ENCODE measurements at places on chromosomes 16 and 17.
A peak's percentile ranks its signal among the peaks of the same experiment; 100 is the strongest.

DNA sequence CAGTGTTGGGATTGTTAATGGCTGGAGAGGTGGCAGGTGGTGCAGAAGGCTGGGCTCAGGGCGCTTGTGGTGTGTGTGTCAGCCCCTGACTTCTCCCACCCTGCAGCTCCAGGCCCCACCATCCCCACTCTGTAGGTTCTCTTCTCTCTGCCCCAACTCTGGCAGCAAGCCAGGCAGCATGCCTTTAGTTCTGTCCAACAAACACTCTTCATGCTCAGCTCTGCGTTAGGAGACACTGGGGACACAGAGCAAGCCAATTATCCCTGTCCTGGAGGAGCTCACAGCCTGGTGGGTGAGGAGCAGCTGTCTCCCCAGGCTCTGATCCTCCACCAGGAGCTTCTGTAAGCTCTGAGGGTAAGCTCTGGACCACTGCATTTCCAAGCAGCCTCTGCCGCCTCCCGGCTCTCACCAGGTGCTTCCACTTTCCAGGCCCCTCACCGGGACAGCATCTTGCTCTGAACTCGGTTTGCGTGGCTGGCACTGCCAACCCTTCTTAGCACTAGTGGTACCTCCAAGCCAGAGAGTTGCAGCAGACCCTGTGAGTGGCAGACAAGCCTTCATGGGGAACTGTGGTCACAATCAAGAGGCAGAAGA lies 34.3 kb upstream of the WSCD1 start:
- no peak for DNase-seq

GRCh38 chr16:68659412-68660358 lies 14.6 kb downstream of the CDH3 start:
- peak; percentile 31 for DNase-seq

DNA sequence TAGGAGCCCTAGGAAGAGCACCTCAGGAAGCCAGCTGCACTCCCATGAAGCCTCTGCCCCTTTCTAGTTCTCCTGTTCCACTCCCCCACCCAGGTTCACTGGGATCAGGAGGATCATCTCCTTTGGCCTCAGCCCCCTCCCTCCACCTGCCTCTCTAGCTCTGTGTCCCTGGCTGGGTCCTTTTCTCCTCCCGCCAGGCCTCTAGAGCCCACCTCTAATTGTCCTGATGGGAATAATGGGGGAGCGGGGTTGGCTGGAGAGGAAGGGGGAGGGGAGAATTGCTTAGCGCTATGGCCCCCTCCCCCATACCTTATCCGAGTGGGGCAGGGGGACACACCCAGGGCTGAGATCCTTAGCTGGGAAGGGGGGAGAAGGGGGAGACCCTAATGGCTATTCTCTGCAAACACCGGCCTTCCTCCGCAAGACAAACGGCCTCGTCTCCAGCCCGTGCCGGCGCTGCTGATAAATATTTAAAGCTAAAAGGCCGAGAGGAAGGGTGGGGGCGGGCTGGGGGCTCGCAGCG lies 997 bp downstream of the HOXB7 start:
- no peak for DNase-seq

- DNase-seq = peak; percentile 71
These were observed 29.0 kb upstream of the HEATR6 start for GRCh38 chr17:60107526-60108257.

DNA sequence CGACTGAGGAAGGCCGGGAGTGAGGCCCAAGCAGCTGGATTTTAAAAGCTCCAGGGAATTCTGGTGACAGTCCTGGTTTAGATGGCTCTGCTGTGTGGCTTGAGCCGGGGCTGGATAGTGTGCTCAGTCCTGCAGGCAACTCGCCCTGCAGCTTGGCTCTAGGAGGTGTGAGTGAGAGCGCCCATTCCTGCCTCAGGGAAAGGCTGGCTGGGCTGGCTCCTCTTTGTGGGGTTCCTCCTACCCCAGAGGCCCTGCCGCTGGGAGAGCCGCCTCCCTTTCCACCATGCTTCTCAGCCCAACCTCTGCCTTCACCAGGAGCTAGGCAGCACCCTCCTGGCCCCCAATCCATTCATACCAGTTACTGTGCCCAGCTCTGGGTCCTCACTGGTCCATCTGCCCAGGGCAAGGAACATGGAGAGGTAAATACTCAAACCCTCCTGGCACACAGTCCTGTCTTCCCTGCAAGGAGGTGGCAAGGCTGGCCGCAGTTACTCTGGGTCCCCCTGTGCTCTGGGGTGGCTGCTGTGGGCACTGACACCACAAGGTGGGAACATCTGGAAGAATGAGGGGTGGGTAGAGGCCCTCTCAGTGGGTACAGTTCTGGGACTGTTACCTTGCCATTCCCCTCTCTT lies 47.1 kb downstream of the VAC14 start:
- DNase-seq = no peak

DNA sequence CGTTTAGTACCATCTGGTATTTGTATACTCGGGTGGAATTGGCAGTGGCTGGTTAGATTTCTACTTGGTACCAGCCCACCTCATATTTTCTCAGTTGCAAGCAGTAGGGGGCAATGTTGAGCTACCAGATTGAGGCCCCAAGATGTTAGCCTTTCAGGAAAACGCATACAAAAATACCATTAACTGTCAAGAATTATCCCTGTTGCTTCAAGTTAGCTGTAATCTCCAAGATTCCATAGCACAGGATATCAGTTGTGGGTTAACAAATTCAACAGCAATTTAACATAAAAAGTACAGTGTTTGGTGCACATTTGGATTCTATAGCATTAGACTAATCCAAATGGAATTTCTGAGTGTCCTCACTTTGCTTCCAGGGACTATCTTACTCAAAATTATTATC lies 188.2 kb downstream of the FTO start:
- peak; percentile 70 for DNase-seq

- no peak for DNase-seq
These were observed 314.5 kb upstream of the KCNJ16 start for GRCh38 chr17:69760562-69760961.

DNA sequence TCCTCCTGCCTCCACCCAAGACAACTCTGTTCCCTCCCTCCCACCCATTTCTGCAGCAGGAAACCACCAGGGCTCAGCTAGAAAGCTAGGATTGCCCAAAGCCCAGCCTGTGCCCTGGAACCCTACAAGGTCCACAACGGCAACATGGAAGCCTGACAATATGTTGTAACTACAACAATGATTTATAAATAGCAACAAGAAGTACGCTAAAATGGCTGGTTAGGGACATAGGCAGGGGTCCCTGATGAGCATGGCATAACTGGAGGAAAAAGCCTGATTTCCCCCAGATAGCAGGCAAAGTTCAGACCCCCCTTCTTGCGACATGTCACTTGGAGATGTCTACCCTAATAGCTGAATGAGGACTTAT lies 6.6 kb downstream of the ST3GAL2 start:
- DNase-seq = no peak

GRCh38 chr17:43722870-43723665 lies 35.5 kb downstream of the SOST start:
- no peak for DNase-seq

DNA sequence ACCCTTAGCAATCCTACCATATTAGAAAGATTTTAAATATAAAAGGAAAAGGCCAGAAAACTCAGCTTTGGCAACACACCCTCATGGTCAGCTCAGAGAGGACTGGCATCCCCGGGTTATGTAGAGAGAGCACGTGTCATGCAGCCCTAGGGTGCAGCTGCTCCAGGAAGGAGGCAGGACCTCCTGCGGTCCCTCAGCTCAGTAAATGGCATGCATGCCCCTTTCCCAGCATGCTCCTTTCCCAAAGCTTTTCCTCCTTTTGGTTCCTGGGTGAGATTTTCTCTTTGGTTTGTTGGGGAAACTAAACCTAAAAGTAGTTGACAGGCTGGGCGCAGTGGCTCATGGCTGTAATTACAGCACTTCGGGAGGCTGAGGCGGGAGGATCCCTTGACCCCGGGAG lies 3.9 kb downstream of the GAN start:
- peak; percentile 52 for DNase-seq

DNA sequence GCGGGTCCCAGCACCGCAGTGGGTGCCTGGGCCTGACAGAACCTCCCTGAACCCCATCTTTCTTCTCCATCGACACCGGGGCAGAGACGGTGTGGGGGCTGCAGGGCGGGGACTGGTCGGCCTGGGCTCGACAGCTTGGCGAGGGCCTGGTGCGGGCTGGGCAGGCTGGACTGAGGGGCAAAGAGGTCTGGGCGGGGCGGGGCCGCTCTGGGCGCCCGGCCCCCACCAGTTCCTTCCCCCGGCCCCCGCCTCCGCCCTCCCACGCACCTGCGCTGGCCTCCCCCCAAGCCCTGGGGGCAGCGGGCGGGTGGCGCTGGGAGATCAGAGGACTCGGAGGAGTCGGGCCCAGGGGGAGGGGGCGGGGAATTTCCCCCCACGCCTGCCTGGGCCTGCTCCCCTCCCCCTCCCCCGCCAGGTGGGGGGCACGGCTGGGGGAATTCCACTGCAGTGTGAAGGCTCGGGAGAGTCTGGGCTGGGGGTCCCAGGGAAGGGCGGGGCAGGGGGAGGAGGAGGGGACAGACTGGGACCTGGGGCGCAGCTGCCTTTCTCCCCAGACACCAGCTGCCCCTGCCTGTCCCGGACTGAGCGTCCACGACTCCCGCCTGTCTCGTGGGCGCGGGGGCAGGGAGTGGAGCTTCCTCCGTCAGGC lies 877 bp upstream of the KREMEN2 start:
- DNase-seq = no peak

- peak; percentile 96 for DNase-seq
These were observed 29.3 kb downstream of the HIC1 start for GRCh38 chr17:2084036-2084765.

DNA sequence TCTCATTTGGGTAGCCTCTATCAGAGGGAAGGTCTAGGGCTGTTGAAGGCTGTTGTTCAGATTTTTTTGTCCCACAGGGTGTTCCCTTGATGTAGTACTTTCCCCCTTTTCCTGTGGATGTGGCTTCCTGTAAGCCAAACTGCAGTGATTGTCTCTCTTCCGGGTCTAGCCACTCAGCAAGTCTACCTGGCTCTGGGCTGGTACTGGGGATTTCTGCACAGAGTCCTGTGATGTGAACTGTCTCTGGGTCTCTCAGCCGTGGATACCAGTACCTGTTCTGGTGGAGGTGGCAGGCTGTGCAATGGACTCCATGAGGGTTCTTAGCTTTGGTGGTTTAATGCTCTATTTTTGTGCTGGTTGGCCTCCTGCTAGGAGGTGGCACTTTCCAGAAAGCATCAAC lies 23.3 kb upstream of the CCR7 start:
- DNase-seq = no peak

DNA sequence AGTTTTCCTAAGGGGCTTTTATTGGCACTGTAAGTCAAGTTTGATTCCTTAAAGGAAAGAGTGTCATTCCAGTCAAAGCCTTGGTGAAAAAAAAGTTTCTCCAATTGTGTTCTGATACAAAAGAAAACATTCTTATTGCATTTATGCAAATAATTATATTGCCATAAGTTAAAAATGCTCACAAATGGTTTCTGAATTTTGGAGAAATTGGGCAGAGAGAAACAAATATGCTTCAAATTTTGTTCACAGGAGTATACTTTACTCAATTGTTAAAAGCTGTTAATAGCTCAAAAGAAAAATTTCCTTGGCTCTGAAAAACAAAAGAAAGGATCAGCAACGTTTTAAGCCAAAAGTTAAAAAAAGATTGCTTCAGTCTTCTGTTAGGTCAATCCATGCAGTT lies 60.2 kb downstream of the PIGL start:
- no peak for DNase-seq

GRCh38 chr17:81468111-81468769 lies 44.4 kb downstream of the ACTG1 start:
- no peak for DNase-seq

DNA sequence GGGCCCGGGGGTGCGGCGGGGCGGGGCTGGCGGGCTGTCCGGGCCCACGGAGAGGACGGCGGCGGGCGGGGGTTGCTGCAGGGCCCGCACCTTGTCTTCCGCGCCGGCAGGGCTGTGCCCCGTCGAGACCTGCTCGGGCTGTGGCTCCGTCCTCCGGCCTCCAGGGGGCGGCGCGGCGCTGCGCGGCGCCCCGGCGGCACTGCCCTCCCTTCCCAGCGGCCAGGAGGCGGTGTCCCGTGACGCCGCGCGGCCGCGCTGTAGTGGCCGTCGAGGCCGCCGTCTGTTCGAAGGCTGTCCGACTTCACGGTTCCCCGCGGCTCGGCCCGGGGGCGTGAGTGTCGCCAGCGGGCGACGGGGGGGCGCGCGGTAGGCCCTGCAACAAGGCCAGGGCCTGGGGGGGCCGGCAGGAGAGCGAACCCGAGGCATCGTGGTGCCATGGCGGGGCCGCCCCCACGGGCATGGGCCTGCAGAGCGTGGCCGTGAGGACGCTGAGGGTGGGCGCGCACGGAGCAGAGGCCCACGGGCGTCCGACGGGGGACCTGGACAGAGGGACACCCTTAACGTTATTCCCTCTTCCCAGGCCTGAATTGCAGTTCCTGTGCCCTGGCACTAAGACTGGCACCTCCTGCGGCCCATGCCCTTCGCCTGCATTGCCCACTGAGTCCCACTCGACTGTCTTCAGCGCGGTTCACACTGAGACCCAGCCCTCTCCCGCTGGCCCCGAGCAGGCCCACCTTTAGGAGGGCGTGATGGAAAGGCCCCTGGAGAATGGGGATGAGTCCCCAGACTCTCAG lies at the start of gene PLEKHG4:
Gene PLEKHG4, plus strand, starts transcription at position 237 of the 794 bp plus-strand sequence. Its CDS starts 513 bp downstream, at position 750.
- peak; percentile 52 for DNase-seq

DNA sequence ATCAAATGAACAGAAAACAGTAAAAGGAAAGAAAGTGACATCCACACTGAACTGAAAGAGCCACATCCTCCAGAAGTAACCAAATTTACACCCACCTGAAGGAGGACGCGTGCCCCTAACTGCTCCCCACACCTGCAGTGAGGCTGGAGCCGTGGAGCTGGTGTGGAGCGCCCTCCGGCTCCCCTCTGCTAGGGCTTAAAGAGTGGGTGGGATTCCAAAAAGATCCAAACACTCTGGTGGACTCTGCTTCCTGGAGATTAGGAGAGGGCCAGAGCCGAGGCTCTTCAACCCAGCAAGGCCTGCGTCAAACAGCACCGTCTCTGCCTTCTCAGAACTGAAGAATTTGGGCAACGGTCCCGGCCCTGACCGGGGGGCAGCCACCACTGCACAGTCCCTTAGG lies 15.2 kb downstream of the CCDC40 start:
- no peak for DNase-seq

- DNase-seq = no peak
These were observed 13.3 kb upstream of the GJD3 start for GRCh38 chr17:40377832-40378231.

DNA sequence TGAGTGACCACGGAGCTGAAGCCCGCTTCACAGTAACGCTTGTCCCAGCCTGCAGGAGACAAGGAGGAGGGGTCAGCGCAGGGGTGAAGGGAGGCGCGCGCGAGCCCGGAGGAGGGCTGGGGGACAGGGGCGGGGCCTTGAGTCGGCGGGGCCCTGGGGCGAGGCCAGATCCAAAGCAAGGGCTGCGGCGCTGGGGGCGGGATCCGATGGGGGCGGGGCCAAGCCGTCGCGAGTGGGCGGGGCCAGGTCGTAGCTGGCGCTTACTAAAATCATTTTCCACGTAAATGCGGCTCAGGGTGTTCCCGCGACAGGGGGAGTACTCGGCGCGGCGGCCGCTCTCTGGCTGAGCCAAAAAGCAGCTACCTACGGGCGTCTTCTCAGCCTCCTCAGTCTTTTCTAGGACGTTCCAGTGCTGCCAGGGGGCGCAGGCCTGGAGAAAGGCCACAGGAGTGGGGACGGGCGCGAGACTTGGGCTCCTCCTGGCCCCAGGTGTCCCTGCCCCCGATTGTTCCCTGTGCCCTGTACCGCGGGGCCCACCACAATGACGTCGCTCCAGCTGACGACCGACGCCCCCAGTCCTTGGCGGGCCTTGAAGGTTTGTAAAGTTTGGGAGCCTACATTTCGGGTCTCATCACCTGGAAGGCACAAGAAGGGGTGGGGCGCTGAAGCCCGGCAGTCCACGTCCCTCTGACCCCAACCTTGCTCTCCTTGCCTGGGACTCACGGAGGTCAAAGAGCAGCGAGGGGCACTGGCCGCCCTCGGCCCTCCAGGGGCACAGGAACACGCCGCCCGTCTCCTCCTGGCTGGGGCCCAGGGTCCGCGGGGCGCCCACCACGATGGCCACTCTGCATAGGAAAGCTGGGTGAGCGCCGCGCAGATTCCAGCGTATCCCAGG lies 3.9 kb downstream of the ITGA2B start:
- DNase-seq = peak; percentile 66
